Stomach (tissue), 19 donors: ENCODE measurements at places on chromosomes 16 and 17.

DNA sequence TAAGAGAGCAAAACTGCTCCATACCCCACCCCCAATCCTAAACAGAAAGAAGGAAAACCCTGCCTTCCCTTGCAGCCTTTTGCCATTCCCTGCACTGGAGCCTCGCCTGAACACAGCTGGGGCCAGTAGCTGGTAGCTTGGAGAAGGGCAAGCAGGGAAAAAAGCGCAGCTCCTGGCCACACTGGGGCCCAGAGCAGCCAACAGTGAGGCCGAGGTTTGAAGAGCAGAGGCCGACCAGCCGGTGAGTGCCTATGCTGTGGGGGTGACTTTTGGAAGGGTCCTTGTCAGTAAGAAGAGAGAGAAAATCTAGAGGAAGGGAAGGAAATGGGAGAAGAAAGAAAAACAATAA, 3.2 kb upstream of the HOXB9 start:
- no peak for DNase-seq
- H3K27ac ChIP-seq: no peak overlapping the region
- H3K27me3 ChIP-seq: peaks cover 65% of the 10 kb centered on the region
- no peak overlapping the region for H3K4me3 ChIP-seq
- peaks cover 38% of the 10 kb centered on the region for H3K4me1 ChIP-seq

DNA sequence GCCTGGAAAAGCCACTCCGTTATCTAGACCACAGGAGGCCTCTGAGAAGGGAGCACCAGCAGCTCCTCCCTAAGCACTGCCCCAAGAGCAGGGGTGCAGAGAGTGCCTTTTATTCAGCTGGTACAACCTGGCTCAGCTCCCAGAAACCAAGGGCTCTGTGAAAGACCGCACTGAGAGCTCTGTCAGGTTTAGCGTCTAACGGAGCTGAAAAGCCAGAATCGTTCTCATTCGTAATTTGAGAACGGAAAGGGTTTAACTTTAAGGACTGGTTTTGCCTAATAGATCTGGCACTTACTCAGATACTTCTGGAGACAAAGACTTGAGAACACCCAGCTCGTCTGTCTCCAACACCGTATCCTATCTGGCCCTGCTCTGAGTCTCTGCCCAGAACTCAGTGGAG, 13.5 kb downstream of the MPG start:
- H3K27me3 ChIP-seq: no peaks in the 10 kb centered on the region
- no peak overlapping the region for H3K4me3 ChIP-seq
- peaks cover 28% of the 10 kb centered on the region for H3K36me3 ChIP-seq
- H3K4me1 ChIP-seq: peaks cover 14% of the 10 kb centered on the region
- H3K27ac ChIP-seq: no peak overlapping the region

DNA sequence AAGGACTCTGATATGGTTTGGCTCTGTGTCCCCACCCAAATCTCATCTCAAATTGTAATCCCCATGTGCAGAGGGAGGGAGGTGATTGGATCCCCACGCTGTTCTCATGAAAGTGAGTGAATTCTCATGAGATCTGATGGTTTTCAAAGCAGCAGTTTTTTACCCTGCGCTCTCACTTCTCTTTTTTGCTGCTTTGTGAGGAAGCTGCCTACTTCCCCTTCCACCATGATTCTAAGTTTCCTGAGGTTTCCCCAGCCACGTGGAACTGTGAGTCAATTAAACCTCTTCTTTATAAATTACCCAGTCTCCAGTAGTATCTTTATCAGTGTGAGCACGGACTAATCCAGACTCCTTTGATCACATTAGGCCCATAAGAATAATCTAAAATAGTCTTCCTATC, 719.7 kb upstream of the CDH8 start:
- H3K27ac ChIP-seq: no peak overlapping the region
- no peak for DNase-seq
- no peaks in the 10 kb centered on the region for H3K27me3 ChIP-seq
- no peaks in the 10 kb centered on the region for H3K4me1 ChIP-seq

DNA sequence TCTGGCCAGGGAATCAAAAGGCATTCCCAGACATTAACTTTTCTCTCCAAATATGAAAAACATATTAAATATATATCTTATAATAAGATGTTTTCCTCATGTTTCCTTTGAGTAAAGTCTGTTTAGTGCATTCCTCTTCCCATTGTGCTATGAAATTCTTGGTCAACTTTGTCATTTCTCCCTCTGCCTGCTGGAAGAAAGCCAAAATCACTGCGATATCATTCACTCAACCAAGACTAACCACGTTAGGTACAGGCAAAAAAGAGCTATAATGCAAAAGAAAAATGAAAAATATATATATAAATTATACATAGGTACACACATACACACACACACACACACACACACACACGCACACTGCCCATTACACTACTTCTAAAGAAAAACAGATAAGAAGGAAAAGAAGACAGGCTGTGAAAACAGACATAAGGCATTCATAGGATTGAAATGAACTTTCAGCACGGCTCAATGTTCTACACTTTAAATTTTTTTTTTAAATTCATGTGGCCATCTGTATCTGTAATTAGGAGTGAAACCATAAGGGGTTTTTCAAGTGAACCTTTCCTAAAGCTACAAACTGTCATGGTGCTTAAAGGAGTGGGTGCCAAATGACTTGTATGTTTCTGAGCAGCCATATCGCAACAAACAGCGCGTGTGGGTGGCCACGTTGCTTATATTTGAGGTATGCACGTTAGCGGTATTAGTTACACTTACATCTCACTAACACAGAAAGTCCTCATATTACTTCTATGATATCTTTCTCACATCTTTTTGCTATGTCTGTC, 71.6 kb upstream of the PSMD7 start:
- no peaks in the 10 kb centered on the region for H3K36me3 ChIP-seq
- no peak for DNase-seq
- H3K27me3 ChIP-seq: no peaks in the 10 kb centered on the region
- H3K4me3 ChIP-seq: no peak overlapping the region

GRCh38 chr16:6884002-6884401, 448.6 kb upstream of the RBFOX1 start:
- no peak overlapping the region for H3K27ac ChIP-seq
- no peak overlapping the region for H3K4me3 ChIP-seq
- H3K4me1 ChIP-seq: no peaks in the 10 kb centered on the region
- DNase-seq: no peak
- no peaks in the 10 kb centered on the region for H3K36me3 ChIP-seq
- no peaks in the 10 kb centered on the region for H3K27me3 ChIP-seq

GRCh38 chr16:22969567-22969966, 155.6 kb downstream of the HS3ST2 start:
- H3K27ac ChIP-seq: no peak overlapping the region
- H3K4me3 ChIP-seq: no peak overlapping the region
- H3K27me3 ChIP-seq: no peaks in the 10 kb centered on the region
- H3K36me3 ChIP-seq: no peaks in the 10 kb centered on the region

DNA sequence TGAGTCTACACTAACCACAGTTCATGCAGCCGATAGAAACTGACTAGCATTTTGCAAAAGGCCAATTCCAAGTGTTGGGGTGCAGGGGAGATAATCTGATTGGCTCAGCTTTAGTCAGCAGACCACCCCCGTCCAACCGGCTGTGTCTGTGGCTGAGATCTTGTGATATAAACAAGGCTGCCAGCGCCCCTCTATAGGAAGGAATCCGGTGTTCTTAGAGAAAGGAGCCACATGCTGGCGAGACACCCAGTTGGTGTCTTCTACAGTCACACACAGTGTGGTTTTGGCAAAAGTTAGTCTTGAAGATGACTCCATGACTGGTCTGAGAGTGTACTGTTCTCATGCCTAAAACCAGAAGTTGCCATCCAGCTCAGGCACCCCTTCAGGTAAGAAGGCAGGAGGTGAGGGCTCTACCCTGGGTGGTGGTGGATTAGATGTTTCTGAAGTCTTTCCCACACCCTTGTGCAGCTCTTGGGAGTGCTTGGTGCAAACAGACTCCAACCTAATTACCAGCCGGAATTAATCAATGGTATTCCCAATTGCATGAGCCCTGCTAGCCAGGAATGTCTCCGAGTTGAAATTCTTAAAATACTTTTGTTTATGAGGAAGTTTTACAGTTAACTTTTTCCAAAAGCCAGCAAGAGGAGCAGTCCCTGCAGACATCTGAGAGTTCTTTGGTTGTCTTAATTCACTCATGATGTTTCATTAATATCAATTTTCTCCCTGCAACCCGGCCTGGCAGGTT, 172.3 kb upstream of the IRX6 start:
- no peak overlapping the region for H3K27ac ChIP-seq
- DNase-seq: no peak
- H3K27me3 ChIP-seq: no peaks in the 10 kb centered on the region
- H3K36me3 ChIP-seq: no peaks in the 10 kb centered on the region
- H3K4me3 ChIP-seq: no peak overlapping the region
